ENCODE measurements at places on chromosomes 7 and 10. TPM values are rescaled to one million over a fixed set of nuclear protein-coding genes. Genes with fewer than 3 reads are reported as not detected.

DNA sequence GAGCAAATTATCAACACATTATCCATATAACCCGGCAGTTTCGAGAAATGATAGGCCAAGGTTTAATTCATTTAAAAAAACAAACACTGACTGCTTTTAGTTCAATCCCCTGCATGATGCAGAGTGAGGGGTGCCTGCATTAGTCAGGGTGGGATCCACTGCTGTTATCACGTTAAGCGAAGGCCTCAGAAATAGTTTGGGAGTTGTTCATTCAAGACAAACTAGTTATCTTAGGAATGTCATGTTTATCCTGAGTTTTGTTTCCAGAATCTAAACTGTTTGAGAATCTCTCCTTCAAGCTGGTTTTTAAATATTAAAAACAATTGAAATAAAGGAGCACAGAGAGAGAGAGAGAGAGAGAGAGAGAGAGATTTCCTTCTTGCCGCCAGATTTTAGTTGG, 36.6 kb upstream of the PFKP start:
- no peak for DNase-seq

DNA sequence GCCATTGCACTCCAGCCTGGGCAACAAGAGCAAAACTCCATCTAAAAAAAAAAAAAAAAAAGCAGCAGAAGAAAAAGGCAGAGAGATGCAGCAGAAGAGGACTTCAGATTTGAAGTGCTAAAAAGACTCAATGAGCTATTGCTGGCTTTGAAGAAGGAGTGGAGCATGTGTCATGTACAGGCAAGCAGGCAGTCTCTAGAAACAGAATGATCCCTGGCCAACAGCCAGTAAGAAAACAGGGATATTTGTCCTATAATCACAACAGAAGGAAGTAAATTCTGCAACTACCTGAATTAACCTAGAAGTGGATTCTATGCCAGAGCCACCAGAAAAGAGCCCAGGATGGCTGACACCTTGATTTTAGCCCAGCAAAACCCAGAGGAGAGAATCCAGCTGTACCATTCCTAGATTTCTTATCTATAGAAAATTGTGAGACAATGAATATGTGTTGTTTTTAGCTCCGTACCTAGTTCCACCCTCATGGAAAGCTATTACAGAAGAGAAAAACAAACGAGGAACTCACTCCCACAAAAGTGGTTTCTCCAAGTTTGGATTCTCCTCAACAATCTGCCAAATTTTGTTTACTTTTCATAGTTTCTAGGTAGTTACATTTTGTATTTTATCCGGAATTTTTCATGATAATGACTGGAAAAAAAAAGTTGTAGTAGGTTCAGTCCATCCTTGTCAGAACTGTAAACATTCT, 198.2 kb upstream of the GNAI1 start:
- DNase-seq: no peak

The ZNF735 gene
- not detected for total RNA-seq

GRCh38 chr7:81004098-81004497, 85.2 kb upstream of the SEMA3C start:
- DNase-seq: no peak

- DNase-seq: no peak
Observed at GRCh38 chr10:132607961-132608495, 70.4 kb downstream of the INPP5A start.

- no peak for DNase-seq
Observed at GRCh38 chr7:34928560-34928959, 108.7 kb downstream of the DPY19L1 start.

- no peak for DNase-seq
Observed at GRCh38 chr10:111211706-111212105, 134.9 kb downstream of the ADRA2A start.

The DOCK1 gene
- total RNA-seq: 57.0 TPM

DNA sequence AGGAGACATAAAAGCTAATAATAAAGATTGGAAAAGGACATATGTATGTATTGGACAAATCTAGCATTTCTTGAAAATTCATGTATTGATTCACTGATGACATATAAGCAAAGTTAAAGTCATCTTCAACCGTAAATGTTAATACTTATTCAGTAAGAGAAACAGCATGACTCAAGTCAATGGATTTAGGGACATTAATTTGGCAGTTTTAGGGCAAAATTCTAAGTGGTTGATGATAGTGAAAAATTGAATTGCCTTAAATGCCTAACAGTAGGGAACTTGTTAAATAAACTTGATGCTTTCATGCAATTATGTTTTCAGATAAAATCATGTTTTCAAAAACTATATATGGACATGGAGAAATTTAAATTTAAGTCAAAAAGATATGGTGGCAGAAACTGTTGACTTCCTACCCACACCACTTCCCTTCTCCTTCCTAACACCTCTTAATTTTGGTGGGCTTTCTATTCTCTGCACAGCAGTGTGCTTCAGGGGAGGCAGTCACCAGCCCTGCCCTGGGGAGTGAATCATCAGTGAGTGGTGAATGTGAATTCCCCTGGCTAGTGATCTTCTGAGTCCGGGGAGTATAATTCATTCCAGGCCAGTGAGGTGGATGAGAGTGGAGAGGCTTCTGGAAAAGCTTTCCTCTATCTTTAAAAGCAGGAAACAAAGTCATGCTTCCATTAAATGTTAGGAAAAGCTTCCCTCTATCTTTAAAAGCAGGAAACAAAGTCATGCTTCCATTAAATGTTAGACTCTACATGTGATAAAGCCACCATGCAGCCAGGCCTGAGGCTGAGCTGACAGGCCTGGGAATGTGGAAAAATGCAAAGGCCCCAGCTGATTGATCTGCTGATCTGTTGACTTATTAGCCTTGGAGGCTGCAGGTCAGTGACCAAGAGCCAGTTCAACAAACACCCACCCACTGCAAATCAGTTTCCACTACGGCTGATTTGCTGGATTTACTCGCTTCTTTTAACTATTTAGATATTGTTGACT, 25.2 kb upstream of the ITGB1 start:
- DNase-seq: no peak

DNA sequence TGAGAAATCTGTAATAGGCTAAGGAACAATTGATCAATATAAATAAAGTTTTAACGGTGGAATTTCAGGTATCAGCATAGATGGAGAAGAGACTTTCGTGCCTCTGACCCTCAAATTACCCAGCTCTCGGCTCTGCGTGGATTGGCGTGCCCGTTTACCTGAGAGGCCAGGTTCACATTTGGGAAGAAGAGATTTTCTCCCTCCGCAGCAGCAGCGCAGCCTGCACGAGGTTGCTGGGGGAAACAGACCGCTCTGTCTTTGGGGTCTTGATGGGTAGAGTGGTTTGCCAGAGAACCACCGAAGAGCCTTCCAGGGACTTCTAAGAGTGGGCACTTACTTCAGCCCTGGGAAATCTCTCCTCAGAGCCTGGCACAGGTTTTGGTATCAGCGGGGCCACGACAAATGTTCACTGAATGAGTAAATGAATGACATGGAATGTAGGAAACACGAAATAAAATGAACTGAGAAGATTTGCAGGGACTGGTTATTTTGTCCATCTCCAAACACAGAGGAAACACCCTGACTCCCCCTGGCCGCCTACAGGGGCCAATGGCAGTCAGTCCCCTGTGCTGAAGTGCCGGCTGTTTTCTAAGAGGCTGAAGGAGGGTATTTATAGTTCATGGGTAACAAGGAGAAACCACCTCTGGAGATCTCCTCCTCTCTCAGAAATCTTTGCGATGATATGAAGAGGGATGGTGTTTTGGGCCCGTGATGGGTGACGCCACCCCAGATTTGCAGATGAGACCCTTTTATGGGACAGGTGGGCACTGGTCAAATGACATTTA, 338.5 kb downstream of the ADARB2 start:
- DNase-seq: no peak

The SFRP5 gene
- total RNA-seq: 1.7 TPM

- DNase-seq: no peak
Observed at GRCh38 chr10:49375611-49376010, 20.3 kb downstream of the DRGX start.

DNA sequence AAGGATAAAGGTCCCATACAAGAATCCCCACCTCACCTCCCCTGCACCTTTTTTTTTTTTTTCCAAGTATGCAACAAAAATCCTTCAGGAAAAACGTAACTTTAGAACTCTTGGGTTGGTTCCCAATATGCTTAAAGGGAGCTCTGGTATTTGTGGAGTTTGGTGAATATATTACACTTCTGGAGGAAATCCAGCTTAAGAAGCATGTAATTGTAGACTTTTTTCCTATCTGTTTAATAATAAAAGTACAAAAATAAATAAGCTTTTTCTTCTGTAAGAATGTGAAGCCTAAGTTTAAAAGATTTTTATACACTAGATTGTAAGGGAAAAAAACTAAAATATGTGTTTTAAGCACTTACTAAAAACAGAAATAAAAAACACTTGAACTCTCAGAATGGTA, 102.3 kb downstream of the SORBS1 start:
- no peak for DNase-seq

DNA sequence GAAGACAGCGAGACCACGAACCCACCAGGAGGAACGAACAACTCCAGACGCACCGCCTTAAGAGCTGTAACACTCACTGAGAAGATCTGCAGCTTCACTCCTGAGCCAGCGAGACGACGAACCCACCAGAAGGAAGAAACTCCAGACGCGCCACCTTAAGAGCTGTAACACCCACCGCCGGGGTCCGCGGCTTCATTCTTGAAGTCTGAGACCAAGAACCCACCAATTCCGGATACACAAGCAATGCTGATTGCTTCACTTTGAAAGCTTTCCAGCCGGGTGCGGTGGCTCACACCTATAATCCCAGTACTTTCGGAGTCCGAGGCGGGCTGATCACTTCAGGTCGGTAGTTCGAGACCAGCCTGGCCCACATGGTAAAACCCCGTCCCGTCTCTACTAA, 177.2 kb upstream of the MYO3A start:
- no peak for DNase-seq

GRCh38 chr10:33187427-33187999, 147.0 kb downstream of the NRP1 start:
- DNase-seq: peak; percentile 41

GRCh38 chr7:151506901-151507382, 12.8 kb downstream of the RHEB start:
- DNase-seq: no peak

- DNase-seq: peak; percentile 71
Observed at GRCh38 chr10:122845783-122846332, at the start of gene CUZD1. CUZD1 (minus strand) TSS chr10:122845857; CDS start chr10:122845843, 14 bp downstream.

The SYT15 gene
- 0.59 TPM for total RNA-seq

The PCLO gene
- total RNA-seq: 2.8 TPM

- DNase-seq: no peak
Observed at GRCh38 chr10:84510121-84510520, 181.7 kb downstream of the CCSER2 start.

The PVRIG gene
- 0.50 TPM for total RNA-seq

The ZNF117 gene
- 11.6 TPM for total RNA-seq

- no peak for DNase-seq
Observed at GRCh38 chr7:46812101-46812675, 769.7 kb downstream of the TNS3 start.

GRCh38 chr7:10257438-10257837, 716.2 kb upstream of the PHF14 start:
- no peak for DNase-seq

The GAD2 gene
- 2.3 TPM for total RNA-seq
